ENCODE measurements at places on chromosomes 5 and 9.

GRCh38 chr5:109719978-109720377 is 30.3 kb downstream of the MAN2A1 start:
- DNase-seq: peak; percentile 44

DNA sequence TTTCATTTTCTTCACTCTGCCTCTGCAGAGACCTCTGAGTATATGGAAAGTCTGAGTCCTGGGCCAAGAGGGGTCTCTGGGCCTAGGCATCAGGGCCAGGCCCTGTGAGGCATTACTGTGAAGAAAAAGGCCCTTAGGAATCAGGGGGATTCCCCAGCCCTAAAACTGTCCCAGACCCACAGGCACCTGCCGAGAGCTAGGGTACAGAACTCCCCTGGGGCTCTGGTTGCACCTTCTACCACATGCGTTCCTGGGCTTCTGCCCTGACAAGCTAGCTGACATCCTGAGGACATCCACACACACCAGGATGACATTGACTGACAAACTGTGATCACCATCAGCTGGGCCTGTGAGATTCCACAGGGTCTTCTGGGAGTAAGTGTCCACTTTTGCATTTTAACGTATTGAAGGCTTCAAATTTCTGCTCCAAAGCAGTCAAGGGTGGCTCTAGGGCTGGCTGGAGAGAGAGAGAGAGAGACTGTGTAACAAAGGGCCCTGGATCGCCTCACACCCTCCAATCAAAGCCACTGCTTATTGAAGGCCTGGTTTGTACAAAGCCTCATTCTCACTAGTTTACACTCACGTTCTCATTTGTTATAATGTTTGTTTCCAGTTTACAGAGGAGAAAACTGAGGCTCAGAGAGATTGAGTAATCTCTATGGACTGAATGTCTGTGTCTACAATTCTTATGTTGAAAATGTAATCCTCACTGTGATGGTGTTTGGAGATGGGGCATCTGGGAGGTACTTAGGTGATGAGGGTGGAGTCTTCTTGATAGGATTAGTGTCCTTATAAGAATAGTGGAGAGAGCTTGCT is 45.1 kb downstream of the TGFBI start:
- no peak for DNase-seq

- no peak for DNase-seq
These were observed 638.6 kb downstream of the SEMA5A start for GRCh38 chr5:8907168-8907868.

GRCh38 chr5:31412324-31412723 is 119.6 kb downstream of the DROSHA start:
- DNase-seq: no peak

Data from OCI-M1 (cell line).